ENCODE measurements at places on chromosomes 3 and 15. TPM values are rescaled to one million over a fixed set of nuclear protein-coding genes. Genes with fewer than 3 reads are reported as not detected.

DNA sequence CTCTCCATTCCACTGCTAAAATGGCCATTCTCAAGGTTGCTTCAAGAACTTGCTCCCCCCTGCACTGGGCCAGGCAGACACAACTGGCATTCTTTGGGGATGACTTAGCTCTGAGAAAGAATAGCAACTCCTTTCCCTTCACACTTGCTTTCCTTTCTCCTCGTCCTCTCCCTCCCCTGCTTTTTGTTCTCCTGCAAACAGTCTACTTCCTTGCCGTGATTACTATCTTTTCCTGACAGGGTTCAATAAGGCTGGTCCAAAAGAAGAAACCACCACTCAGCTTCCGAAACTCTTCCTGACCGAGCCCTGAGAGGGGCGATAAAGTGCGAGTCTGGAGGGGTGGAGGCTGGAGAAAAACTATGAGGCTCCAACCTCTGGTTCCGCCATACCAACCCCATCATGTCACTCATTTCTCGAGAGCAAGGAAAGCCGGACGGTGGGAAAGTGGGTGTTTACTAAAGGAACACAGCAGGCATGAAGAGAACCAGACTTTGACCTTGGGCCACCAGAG lies 5.0 kb downstream of the AMOTL2 start:
- DNase-seq: peak; percentile 46

DNA sequence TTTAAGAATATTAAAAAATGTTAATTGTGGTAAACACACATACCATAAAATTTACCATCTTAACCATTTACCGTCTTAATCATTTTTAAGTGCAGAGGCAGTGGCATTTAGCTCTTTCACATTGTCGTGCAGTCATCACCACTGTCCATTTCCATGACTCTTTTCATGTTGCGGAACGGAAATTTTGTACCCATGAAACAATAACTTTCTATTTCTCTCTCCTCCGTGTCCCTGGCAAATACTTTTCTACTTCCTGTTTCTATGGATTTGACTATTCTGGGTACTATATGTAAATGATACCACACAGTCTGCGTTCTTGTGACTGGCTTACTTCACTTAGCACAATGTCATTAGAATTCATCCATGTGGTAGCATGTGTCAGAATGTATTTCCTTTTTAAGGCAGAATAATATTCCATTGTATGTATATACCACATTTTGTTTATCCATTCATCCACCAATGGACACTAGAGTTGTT lies 27.9 kb downstream of the AKAP13 start:
- no peak for DNase-seq

DNA sequence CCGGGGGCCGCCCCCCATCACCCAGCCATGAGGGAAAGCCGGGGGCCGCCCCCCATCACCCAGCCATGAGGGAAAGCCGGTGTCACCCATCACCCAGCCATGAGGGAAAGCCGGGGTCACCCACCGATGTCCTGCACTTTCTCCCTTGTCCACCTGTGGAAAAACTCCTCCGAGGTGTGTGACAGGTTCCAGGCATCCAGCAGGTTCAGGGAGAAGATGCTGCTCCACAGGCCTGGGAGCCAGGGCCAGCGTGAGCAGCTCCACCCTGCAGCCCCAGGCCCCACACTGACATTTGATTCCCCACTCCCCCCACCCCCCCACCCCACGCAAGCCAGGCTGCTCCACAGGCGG lies 15.5 kb upstream of the EHD4 start:
- DNase-seq: peak; percentile 57

DNA sequence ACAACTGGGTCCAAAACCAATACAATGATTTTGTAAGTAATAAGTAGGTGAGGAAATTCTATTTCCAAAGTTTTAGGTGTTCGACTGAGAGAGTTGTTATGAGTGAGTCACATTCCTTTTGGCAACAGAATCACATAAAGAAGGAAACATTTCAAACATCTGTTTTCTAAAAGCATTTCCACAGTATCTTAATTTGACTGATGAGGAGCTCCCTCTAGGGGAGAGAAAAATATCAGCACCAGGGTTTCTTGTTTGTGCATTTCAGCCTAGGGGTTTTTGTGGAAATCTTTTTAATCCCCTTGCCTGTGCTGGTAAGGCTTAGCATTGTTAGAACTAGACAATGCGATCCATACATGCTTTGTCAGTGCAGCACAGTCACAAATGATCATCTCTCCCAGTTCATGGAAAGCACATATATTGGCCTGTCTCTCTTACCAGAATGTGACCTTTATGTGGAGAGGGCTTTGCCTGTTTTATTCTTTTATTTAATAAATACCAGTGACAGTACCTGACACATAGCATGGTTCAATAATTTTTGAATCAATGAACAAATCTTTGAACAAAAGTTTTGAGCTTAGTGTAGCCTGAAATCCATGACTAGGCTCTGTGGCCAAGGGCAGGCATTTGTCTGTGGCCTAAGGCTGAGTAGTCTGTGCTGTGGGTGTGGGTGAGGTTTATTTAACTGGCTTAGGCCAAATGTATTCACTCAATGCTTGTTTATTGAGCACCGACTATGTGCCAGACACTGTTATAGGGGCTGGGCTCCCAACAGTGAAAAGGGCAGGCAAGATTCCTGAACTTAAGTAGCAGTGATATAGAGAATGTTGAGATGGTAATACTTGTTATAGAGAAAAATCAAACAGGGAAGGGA lies 21.1 kb upstream of the IQCF6 start:
- no peak for DNase-seq

DNA sequence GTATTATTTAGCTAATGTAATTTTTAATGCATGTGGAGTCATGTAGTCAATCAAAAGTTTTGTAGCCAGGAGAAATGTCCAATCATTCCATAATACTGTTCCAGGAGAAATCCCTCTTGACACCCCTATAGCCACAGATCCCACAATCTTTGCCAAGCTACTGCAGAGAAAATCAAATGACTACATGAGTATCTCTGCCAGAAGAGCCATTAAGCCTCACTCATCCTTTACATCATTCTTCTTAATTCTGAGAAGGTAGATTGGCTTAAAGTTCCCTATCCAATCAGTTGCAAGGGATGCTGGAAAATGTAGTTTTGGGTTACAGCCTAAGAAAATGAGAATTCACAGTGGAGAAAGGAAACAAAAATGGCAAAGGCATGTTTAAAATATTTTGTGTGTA lies 502.1 kb downstream of the ZBBX start:
- no peak for DNase-seq

- DNase-seq: no peak
Measured at GRCh38 chr3:181565416-181565815, 146.3 kb upstream of the SOX2 start.

- DNase-seq: no peak
Measured at GRCh38 chr3:148367756-148368155, 329.9 kb upstream of the AGTR1 start.

DNA sequence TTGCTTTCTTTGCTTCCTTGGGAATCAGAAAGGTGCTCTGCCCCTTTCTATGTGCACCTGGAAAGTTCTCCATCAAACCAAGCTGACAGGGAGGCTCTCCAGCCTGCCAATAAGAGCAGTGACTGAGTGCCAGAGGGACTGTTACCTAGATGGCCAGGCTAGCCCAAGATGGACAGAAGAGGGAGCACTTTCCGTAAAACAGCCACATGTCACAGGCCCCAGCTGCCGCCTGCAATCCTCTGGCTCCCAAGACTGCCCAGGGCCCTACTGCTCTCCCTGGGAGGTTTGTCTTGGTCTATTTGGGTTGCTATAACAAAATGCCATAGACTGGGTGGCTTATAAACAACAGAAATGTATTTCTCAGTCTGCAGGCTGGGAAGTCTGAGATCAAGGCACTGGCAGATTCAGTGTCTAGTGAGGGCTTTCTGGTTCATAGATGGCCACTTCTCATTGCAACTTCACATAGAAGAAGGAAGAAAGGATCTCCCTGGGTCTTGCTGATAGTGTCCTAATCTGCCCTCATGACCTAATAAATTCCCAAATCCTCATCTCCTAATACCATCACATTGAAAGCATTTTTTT lies 72.3 kb downstream of the TAMM41 start:
- no peak for DNase-seq

- no peak for DNase-seq
Measured at GRCh38 chr15:63917588-63918316, 84.0 kb upstream of the HERC1 start.

DNA sequence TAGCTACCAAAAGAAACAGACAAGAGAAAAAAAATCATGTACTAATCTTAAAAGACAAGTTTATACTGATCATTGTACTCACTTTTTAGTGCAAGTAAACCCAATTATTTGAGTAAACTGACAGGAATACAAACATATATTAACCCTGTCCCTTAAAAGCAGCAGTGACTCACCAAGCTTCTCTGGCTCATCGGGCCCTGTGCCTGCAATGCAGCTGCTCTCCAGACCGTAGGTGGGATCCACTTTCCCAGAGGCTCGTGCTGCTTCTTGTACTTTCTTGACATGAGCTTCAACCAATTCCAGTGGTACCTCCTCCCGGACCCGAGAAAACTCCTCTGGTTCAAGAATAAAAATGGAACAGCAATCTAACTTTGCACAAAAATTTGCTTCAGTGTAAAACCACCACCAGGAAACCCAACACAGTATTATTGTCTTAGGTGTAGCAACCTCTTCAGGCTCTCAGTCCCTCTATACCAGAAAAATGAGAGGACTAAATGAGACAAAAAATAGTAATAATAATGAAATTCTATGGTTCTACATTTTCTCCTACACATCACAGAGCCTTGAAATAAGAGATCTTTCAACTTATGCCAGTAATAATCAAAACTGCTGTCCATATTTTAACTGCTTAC lies 82.6 kb upstream of the CSPG5 start:
- no peak for DNase-seq

- no peak for DNase-seq
Measured at GRCh38 chr3:30189900-30190299, 416.5 kb upstream of the TGFBR2 start.

DNA sequence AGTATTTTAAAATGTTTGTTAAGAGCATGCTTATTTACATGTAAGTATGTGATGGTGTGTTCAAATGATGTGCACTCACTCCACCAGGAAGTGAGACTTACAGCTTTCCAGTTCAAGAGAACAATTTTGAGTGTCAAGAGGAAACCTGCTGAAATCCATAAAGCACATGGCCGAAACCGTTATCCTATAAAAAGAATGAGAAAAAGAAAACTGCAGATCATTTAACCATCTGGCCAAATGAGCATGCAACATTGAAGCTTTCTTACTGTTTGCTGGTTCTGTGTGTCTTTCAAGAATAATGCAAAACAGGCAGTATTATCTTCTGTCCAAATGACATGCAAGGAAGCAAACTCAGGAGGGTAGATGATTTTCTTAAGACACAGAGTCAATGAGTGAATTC lies 26.3 kb downstream of the GABRR3 start:
- no peak for DNase-seq

DNA sequence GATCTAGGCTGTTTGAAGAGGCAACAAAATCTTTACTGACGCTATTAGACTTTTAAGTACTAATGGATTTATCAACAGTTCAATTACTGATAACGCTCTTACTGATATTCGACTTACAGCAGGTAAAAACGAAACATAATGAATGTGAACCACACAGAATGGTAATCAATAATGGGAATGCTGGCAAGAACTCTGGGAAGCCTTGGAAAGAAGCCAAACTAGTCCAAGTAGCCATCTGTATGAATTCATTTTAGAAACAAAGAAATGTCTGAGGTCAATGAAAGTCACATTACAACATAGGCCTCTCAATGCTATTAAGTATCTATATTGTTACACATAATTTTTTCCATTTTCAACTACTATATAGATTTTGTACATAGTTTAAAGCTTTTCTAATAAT lies 130.0 kb downstream of the DMXL2 start:
- DNase-seq: no peak

GRCh38 chr3:61222467-61222866 lies 28.8 kb downstream of the FHIT start:
- DNase-seq: no peak

GRCh38 chr3:112304611-112305010 lies 10.6 kb upstream of the SLC9C1 start:
- DNase-seq: no peak

GRCh38 chr3:146543461-146544001 lies 876 bp downstream of the PLSCR1 start:
- DNase-seq: no peak

GRCh38 chr3:170257145-170257544 lies 34.9 kb downstream of the PRKCI start:
- no peak for DNase-seq

- no peak for DNase-seq
Measured at GRCh38 chr3:99013077-99013476, 111.6 kb upstream of the DCBLD2 start.

- DNase-seq: no peak
Measured at GRCh38 chr3:72836923-72837322, 11.3 kb downstream of the SHQ1 start.

DNA sequence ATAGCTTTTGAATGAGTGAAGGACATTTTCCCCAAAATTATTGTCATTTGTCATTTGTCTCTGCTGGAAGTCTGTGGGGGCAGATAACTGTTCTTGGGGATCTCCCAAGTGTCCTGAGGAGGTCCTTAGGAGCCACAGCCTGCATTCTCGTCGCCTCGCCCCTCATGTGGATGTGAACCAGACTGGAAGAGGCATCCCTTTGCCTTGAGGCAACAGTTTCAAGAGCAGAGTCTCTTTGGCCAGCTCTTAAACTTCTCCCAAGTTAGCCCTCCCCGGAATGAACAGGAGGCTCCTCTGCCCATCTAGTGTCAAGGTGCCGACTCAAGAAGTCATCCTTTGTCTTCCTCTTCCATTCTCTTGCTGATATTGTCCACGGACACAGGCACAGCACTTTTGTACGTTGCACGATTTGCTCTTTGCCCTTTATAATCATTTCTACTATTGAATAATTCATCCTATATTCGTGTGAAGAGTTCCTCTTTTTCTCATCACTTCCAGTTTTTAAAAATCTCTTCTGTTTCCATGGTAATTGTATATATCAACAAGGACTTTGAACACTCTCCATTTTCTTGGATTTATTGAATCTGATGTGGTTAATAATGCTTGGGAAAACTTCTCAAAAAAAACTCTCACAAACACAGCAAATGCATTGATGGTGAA lies 40.8 kb upstream of the CD47 start:
- DNase-seq: no peak

GRCh38 chr3:30620402-30621360 lies 14.3 kb downstream of the TGFBR2 start:
- DNase-seq: no peak

DNA sequence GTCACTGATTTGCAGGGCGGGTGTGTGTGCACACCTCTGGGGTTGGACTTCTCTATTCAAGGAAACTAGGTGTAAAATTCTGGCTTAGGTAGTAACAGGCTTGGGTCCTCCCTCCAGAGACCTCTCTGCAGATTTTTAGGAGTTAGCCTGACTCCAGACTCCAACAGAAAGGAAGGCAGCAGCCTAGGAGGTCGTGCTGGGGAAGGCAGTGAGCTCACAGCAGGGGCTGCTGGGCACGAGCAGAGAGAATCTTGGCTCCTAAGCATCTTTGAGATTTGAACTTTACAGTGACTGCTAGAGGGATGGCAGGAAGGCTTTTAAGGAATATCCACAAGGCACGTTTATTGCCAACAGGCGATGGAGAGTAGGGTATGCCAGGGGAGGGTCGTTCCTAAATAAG lies 612.6 kb downstream of the FOXP1 start:
- no peak for DNase-seq

The EIF4E3 gene
- 44.2 TPM for total RNA-seq

The LRRC31 gene
- total RNA-seq: not detected

The PIK3CA gene
- 34.9 TPM for total RNA-seq

The MAN2A2 gene
- total RNA-seq: 53.0 TPM

The GP5 gene
- 0.09 TPM for total RNA-seq
